ENCODE measurements at places on chromosomes 16 and 17. TPM values are rescaled to one million over a fixed set of nuclear protein-coding genes. Genes with fewer than 3 reads are reported as not detected.

DNA sequence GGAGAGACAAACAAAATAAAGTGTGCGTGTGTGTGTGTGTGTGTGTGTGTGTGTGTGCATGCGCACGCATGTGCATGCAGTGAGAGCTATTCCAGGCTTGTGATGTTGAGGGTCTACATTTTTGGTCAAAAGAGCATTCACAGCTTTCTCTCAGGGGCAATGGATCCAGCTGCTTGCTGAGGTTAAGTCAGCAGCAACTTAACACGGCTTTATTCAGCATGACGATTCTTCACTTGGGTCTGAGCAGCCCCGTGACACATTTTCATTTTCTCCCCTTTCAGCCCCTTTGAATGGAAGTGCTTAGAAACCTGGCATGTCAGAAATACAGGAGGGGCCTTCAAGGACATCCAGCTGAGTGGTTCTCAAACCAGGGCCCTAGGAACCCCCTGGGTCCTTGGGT, 66.4 kb upstream of the MED9 start:
- no peaks in the 10 kb centered on the region for H3K36me3 ChIP-seq
- no peaks in the 10 kb centered on the region for H3K27me3 ChIP-seq
- H3K27ac ChIP-seq: no peak overlapping the region
- H3K4me3 ChIP-seq: no peak overlapping the region
- DNase-seq: no peak
- peaks cover 6% of the 10 kb centered on the region for H3K4me1 ChIP-seq

- no peak overlapping the region for H3K4me3 ChIP-seq
- DNase-seq: no peak
- H3K36me3 ChIP-seq: no peaks in the 10 kb centered on the region
- H3K27me3 ChIP-seq: no peaks in the 10 kb centered on the region
- H3K27ac ChIP-seq: peak overlapping the region; percentile 38
These were observed 10.6 kb upstream of the RFFL start for GRCh38 chr17:35073991-35074627.

GRCh38 chr17:81309140-81309858, 14.2 kb upstream of the SLC38A10 start:
- H3K27me3 ChIP-seq: no peaks in the 10 kb centered on the region
- peak overlapping the region; percentile 72 for H3K27ac ChIP-seq
- H3K36me3 ChIP-seq: no peaks in the 10 kb centered on the region
- H3K4me3 ChIP-seq: peak overlapping the region; percentile 24

GRCh38 chr16:85417156-85417860, 195.8 kb upstream of the GSE1 start:
- no peak overlapping the region for H3K4me3 ChIP-seq
- H3K4me1 ChIP-seq: no peaks in the 10 kb centered on the region
- DNase-seq: no peak
- H3K27ac ChIP-seq: no peak overlapping the region
- H3K27me3 ChIP-seq: no peaks in the 10 kb centered on the region
- peaks cover 14% of the 10 kb centered on the region for H3K36me3 ChIP-seq

DNA sequence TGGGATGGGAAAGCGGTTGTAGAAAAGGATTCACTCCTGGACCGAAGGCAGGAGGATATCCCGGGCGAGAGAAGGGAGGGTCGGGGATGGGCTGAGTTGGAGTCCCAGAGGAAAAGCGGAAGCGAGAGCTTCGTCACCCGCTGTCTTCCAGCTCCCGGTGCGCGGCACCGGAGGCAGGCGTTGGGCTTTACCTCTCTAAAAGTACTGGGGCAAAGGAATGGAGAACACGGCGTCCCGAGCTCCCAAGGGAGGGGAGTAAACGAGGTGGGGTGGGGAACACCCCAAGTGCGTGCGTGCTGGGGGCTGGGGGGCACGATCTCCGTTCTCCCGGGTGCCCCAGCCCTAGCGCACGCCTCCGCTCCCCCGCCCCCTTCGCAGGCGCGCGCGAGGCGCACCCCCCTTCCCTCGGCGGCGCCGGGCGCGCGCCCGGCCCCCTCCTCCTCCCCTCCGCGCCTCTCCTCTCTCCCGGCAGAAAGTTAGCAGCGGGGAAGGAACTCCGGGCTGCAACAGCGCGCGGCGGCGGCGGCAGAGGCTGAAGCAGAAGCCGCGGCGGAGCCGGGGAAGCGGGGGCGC, at the start of gene HS3ST4:
Gene HS3ST4, plus strand, starts transcription at position 441 of the 573 bp plus-strand sequence.
- H3K27me3 ChIP-seq: peaks cover 49% of the 10 kb centered on the region
- no peak for DNase-seq
- H3K4me1 ChIP-seq: no peaks in the 10 kb centered on the region
- H3K27ac ChIP-seq: no peak within 1 kb of the TSS
- no peaks in the 10 kb centered on the region for H3K36me3 ChIP-seq
- no peak within 1 kb of the TSS for H3K4me3 ChIP-seq

DNA sequence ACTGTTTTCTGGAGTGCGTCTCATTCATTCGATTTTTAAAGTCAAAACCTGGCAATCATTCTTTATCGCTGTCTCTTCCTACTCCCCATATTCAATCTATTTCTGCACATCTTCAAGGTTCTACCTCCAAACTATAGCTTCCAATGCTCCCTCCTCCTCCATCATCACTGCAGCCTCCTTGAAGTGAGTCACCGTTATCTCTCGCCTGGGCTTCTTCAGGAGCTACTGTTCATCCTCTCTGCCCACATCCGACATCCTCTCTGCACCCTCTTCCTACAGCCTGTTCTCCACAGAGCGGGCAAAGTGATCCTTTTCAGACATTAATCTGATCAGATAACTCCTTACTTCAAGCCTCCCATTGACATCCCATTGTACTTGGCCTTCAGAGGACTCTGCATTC, 144.2 kb upstream of the DNAH9 start:
- DNase-seq: no peak
- H3K27ac ChIP-seq: no peak overlapping the region
- no peak overlapping the region for H3K4me3 ChIP-seq
- H3K4me1 ChIP-seq: no peaks in the 10 kb centered on the region
- no peaks in the 10 kb centered on the region for H3K27me3 ChIP-seq

GRCh38 chr16:84717484-84717883, 17.7 kb downstream of the USP10 start:
- H3K36me3 ChIP-seq: peaks cover 19% of the 10 kb centered on the region
- no peaks in the 10 kb centered on the region for H3K27me3 ChIP-seq
- DNase-seq: no peak
- H3K4me1 ChIP-seq: peaks cover 10% of the 10 kb centered on the region

The KANSL1 gene
- 112 TPM for total RNA-seq

GRCh38 chr17:81030741-81031565, 4.0 kb upstream of the BAIAP2 start:
- no peaks in the 10 kb centered on the region for H3K36me3 ChIP-seq
- H3K27ac ChIP-seq: no peak overlapping the region
- no peak for DNase-seq
- no peaks in the 10 kb centered on the region for H3K27me3 ChIP-seq

- no peaks in the 10 kb centered on the region for H3K4me1 ChIP-seq
- H3K27ac ChIP-seq: no peak overlapping the region
- H3K4me3 ChIP-seq: no peak overlapping the region
- peaks cover 49% of the 10 kb centered on the region for H3K27me3 ChIP-seq
- DNase-seq: no peak
These were observed 23.1 kb upstream of the RPL38 start for GRCh38 chr17:74180336-74180735.

The CBX1 gene
- total RNA-seq: 29.7 TPM

The CHRNE gene
- total RNA-seq: 1.5 TPM

DNA sequence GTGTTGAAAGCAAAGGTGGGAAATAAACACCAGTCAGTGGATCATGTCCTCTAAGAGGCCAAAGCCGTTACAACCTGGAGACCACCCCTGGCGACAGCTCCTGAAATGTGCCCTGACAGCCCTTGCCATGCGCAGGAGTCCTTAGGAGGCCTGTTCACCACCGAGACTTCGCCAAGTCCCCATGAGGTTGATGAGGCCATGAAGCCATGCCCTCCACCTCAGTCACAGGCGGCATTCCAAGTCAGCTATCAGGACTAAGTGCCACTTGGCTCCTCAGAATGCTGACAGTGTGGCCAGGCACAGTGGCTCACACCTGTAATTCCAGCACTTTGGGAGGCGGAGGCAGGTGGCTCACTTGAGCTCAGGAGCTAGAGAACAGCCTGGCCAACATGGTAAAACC, 27.1 kb downstream of the ADAM11 start:
- H3K4me1 ChIP-seq: no peaks in the 10 kb centered on the region
- H3K27me3 ChIP-seq: no peaks in the 10 kb centered on the region
- DNase-seq: no peak
- no peak overlapping the region for H3K4me3 ChIP-seq
- no peak overlapping the region for H3K27ac ChIP-seq

The ZDHHC1 gene
- total RNA-seq: 32.8 TPM

The TMC8 gene
- 5.2 TPM for total RNA-seq

- peak overlapping the region; percentile 73 for H3K27ac ChIP-seq
- H3K4me1 ChIP-seq: peaks cover 44% of the 10 kb centered on the region
- H3K4me3 ChIP-seq: no peak overlapping the region
- DNase-seq: no peak
- H3K27me3 ChIP-seq: no peaks in the 10 kb centered on the region
These were observed 30.6 kb downstream of the CHD9 start for GRCh38 chr16:53085369-53085843.

GRCh38 chr16:3363793-3364192, 8.1 kb downstream of the OR2C1 start:
- H3K27ac ChIP-seq: no peak overlapping the region
- H3K36me3 ChIP-seq: no peaks in the 10 kb centered on the region

DNA sequence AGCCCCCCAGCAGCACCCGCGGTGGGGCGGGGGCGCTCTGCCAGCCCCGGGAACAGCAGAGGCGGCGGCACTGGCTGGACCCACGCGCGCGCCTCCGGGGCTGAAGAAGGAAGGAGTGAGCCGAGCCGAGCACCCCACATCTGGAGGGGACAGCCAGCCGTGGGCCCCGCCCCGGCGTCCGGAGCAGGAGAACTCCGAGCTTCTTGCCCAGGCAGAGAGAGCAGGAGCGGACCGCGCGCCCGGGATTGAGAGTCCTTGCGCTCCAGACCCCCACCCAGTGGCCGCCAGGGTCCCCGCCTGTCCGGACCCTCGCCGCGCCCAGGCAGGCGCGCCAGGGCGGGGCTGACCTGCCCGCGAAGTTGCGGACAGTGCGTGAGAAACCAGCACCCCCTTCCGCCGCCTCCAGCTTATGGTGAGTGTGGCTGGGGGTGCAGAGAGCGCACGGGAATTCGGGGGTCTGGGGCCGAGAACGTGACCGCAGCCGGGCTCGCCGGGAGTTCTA, 921.9 kb upstream of the EEF2KMT start:
- H3K27ac ChIP-seq: no peak overlapping the region
- no peak for DNase-seq
- H3K4me1 ChIP-seq: no peaks in the 10 kb centered on the region
- no peaks in the 10 kb centered on the region for H3K36me3 ChIP-seq

- no peak overlapping the region for H3K4me3 ChIP-seq
- H3K36me3 ChIP-seq: no peaks in the 10 kb centered on the region
- DNase-seq: peak; percentile 38
- peaks cover 26% of the 10 kb centered on the region for H3K4me1 ChIP-seq
- no peaks in the 10 kb centered on the region for H3K27me3 ChIP-seq
- no peak overlapping the region for H3K27ac ChIP-seq
These were observed 93.6 kb upstream of the NOG start for GRCh38 chr17:56499799-56500388.

- peaks cover 30% of the 10 kb centered on the region for H3K4me1 ChIP-seq
- no peak overlapping the region for H3K4me3 ChIP-seq
- no peaks in the 10 kb centered on the region for H3K36me3 ChIP-seq
- peak overlapping the region; percentile 31 for H3K27ac ChIP-seq
- no peak for DNase-seq
These were observed 67.8 kb downstream of the ANKRD11 start for GRCh38 chr16:89422527-89422904.

- H3K4me1 ChIP-seq: no peaks in the 10 kb centered on the region
- no peaks in the 10 kb centered on the region for H3K36me3 ChIP-seq
- H3K27ac ChIP-seq: no peak overlapping the region
- no peak for DNase-seq
These were observed 16.4 kb upstream of the HAP1 start for GRCh38 chr17:41750862-41751261.

DNA sequence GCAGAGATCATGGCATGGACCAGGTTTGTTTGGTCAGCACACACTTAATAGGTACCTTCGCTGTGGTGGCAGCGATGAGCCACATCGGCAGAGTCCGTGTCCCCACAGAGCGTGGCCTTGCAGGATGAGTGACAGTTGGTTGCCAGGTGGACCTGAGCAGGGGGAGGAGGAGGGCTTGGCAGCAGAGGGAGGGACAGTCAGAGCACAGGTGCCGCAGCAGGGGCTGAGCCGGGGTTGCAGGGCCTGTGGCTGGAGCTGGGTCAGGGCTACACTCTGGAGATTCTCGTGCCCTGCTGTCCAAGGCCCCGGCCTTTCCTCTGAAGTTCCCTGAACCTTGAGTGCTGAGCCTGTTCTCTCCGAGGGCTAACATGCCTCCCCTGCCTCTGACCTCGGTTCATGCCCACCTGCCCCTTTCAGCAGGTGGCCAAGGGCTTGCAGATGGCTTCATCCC, 24.8 kb downstream of the POLR3E start:
- H3K4me3 ChIP-seq: no peak overlapping the region
- H3K27me3 ChIP-seq: no peaks in the 10 kb centered on the region
- no peak for DNase-seq
- no peaks in the 10 kb centered on the region for H3K4me1 ChIP-seq
- no peaks in the 10 kb centered on the region for H3K36me3 ChIP-seq

The LLGL1 gene
- 26.7 TPM for total RNA-seq

The OR3A3 gene
- not detected for total RNA-seq

DNA sequence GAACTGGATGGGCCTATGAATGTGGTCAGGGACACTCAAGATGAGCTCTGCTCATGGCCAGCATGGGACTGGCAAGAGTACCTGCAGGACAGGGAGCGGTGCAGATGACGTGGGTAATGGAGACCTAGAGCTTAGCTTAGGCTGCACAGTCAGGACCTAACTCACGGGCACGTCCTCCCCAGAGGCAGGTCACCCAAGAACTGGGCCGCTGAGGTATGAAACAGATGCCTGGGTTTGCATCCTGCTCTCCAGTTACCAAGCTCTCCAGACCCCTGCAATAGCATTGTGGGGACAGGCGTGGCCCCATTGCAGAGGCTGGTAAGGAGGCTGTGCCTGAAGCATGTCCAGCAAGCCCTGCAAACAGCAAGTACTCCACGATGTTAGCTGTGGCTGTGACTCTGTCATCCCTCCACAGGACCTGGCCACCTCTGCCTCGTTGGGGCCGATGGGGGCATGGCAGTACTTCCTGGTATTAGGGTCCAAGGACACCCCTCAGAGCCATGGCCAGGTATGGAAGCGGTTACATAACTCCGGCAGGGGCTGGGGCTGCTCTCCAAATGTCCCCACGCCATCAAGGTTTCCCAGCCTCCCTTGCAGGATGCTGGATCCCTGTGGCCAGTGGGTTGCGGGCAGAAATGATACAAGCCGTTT, 37.5 kb upstream of the RBFOX3 start:
- H3K36me3 ChIP-seq: no peaks in the 10 kb centered on the region
- no peaks in the 10 kb centered on the region for H3K27me3 ChIP-seq
- H3K4me3 ChIP-seq: no peak overlapping the region
- DNase-seq: no peak
- no peak overlapping the region for H3K27ac ChIP-seq

All from tibial nerve (tissue), 4 donors.